ENCODE measurements at places on chromosomes 5 and 9. TPM values are rescaled to one million over a fixed set of nuclear protein-coding genes. Genes with fewer than 3 reads are reported as not detected.

Gene AK6
- 17.0 TPM for total RNA-seq

Gene PCDHGA8
- total RNA-seq = 0.86 TPM

Gene GCNT4
- total RNA-seq = 2.8 TPM

Gene LCN9
- total RNA-seq = not detected

Gene ACER2
- total RNA-seq = 0.76 TPM

Gene PPP3R2
- not detected for total RNA-seq

- no peak overlapping the region for H3K4me3 ChIP-seq
- H3K27ac ChIP-seq = no peak overlapping the region
- H3K4me1 ChIP-seq = peaks cover 13% of the 10 kb centered on the region
- no peak for DNase-seq
- H3K36me3 ChIP-seq = no peaks in the 10 kb centered on the region
Observed at GRCh38 chr9:111294691-111295451, 35.2 kb downstream of the OR2K2 start.

DNA sequence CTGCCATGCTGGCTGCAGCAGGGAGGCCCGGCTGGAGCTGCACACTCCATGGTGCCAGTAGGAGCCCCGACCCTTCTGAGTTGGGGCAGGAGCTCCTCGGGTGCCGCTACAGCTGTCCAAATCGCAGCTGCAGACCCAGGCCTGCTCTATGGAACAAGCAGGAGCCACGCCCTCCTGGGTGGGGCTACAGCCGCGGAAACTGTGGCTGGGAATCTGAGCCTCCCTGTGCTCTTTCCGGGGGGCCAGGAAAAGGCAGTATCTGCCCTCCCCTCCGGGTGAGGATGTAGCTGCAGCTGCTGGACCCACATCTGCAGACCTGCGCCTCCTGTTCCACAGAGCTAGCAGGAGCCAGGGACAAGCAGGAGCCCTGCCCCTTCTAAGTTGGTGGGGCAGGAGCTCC, 278.9 kb upstream of the ACTBL2 start:
- no peak for DNase-seq
- no peaks in the 10 kb centered on the region for H3K36me3 ChIP-seq
- no peaks in the 10 kb centered on the region for H3K4me1 ChIP-seq

GRCh38 chr5:74143721-74144330, 496.7 kb downstream of the ENC1 start:
- H3K4me1 ChIP-seq = peaks cover 5% of the 10 kb centered on the region
- no peak overlapping the region for H3K27ac ChIP-seq
- H3K27me3 ChIP-seq = no peaks in the 10 kb centered on the region

DNA sequence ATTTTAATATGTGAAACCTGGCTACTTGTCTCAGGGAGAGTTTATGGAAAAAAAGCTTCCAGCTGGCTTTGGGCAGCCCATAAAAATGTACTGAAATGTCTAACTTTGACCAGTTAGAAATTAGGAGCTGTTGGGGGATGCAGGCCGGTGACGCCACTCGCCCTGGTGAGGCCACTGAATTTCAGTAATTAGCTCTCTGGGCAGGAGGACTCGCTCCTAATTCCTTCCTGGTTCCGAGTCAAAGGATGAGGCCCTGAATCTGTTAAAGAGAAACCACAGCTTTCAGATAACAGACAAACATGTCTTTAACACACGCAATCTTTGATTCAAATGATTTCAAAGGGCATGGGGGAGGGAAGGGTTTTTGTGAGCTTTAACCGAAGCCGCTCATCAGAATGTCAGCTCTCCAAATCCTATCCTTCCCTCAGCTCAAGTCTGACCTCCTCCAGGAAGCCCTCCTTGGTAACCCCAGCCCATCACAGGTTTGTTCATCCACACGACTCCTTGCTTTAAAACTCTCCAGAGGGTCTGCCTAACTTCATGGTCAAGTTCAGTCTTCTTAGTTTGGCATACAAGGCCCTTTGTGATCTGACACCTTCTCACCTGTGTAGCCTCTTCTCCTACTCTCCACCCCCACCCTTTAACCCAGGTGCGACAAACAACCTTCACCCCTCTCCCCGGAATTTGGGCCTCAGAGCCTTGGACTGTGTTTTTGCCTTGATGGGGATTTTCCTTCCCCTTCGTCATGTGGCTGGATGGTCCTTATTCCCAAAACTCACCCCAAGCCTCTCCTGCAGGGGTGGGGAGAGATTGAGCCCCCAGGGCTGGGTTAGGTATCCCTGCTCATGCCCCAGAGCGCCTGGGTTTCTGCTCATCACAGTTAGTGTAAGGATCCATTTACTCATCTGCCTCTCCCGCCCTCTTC, 13.6 kb upstream of the PHF19 start:
- H3K36me3 ChIP-seq = no peaks in the 10 kb centered on the region
- no peak overlapping the region for H3K27ac ChIP-seq
- peaks cover 8% of the 10 kb centered on the region for H3K4me1 ChIP-seq

DNA sequence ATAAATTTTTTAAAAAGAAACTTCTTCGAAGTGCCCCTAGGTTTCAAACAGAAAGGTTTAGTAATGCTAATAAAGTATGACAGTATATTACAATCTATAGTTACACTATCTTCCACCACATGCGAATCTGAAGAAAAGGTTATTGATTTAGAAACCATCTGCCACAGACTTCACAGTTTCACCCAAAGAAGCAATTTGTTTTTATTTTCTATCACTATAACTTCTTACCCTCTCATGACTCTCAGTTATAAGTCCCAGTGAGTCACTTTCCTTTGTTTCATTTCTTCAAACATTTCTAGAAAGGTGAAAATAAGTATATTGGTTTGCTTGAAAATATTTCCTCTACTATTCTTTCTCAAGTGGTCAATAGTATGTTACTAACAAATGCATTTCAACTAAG, 93.6 kb downstream of the MCTP1 start:
- 0 out of 2 replicates have a peak, but pooled peaks cover 3% of the 10 kb centered on the region for H3K27me3 ChIP-seq
- H3K36me3 ChIP-seq = no peaks in the 10 kb centered on the region
- no peaks in the 10 kb centered on the region for H3K4me1 ChIP-seq
- H3K27ac ChIP-seq = no peak overlapping the region

GRCh38 chr9:35577486-35577885, 27.6 kb upstream of the TESK1 start:
- H3K4me1 ChIP-seq = no peaks in the 10 kb centered on the region
- H3K36me3 ChIP-seq = no peaks in the 10 kb centered on the region
- H3K27me3 ChIP-seq = no peaks in the 10 kb centered on the region
- H3K4me3 ChIP-seq = no peak overlapping the region

DNA sequence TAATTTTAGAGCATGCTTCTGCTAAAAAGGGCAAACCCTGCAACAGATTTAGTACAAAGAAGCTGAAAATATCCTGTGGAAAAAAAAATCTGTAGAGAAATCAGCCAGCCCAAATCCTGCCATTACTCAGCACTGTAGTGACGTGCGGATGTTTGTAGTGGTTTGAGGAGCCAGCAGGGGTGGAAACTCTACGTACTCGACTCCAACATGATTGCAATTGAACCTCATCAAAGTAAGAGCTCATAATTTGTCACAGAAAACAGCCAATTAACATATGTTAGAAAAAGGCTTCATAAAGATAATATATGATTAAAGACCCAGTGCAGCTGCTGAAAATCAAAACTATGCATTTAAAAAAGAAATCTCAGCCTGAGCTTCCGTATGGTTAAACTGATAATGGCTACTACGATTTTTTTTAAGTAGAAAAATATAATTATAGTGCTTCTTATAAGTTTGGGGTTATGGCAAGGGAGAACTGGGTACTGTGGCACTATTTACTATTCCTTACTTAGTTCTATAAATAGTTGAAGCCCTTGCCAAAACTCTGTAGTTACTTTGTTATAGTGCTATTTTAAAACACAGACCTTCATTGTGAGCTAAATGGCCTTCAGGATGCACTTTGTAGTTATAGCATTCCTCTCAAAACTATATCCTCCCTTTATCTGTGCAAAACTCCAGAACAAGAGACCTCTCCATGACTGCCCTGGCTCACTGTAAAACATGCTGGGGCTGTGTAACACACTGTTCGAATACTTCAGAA, 49.4 kb downstream of the MEF2C start:
- H3K36me3 ChIP-seq = no peaks in the 10 kb centered on the region
- DNase-seq = peak; percentile 89
- peak overlapping the region; percentile 63 for H3K4me3 ChIP-seq

- H3K27ac ChIP-seq = no peak overlapping the region
- H3K36me3 ChIP-seq = no peaks in the 10 kb centered on the region
- no peaks in the 10 kb centered on the region for H3K4me1 ChIP-seq
- DNase-seq = no peak
- H3K27me3 ChIP-seq = no peaks in the 10 kb centered on the region
- H3K4me3 ChIP-seq = no peak overlapping the region
Observed at GRCh38 chr9:88923092-88923491, 68.2 kb upstream of the S1PR3 start.

DNA sequence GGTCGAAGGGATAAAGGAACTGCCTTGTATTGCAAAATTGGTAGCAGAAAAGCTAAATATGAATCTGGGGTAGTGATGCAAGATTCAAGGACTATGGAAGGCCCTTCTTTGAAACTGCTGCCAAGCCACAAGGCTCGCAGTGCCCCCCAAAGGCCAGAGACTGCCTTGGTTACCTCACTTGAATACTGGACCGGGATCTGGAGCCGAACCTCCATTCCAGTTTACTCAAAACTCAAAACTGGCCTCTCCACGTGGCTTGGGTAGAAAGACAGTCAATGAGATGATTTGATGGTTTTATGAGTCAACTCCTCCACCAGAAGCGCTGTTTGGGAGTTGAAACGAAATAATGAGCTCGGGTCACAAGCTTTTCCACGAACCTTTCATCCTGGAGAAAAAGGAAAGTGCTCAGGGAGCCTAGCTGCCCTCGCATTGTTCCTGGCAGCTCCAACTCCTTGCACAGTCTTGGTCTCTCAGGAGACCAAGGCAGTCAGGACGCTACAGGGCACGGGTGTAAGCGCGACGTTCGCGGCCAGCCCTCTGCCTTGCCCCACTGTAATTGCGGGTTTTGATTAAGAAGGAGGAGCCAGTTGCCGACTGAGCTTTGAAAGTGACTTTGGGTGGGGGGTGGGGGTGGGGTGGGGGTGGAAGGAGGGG, 2.8 kb downstream of the ST8SIA4 start:
- no peaks in the 10 kb centered on the region for H3K36me3 ChIP-seq
- no peak overlapping the region for H3K27ac ChIP-seq
- peaks cover 42% of the 10 kb centered on the region for H3K27me3 ChIP-seq
- peaks cover 7% of the 10 kb centered on the region for H3K4me1 ChIP-seq
- DNase-seq = peak; percentile 39

DNA sequence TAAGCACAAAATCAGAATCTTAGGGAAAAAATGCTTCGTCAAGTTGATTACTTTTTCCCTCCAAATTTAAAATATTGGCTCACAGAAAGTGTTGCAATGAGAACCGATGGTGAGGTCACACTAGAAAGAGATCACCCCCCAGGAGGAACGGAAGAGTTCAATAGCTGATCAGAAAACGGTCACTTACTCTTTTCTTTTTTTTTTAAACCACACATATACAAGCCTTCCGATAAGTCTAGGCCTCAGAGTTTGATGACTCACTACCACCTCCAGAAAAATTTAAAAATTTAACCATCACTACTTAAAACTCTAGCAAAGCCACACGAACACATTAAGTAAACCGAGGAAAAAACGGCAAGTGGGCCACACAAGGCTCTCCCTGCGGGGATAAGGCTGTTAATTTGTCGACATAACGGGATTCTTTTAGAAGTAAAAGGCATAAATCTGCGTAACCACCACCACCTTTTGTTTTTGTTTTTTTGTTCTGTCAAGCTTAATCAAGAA, 1.2 kb downstream of the SURF4 start:
- H3K36me3 ChIP-seq = peaks cover 12% of the 10 kb centered on the region
- H3K4me3 ChIP-seq = peak overlapping the region; percentile 83
- DNase-seq = peak; percentile 91
- peak overlapping the region; percentile 93 for H3K27ac ChIP-seq
- no peaks in the 10 kb centered on the region for H3K27me3 ChIP-seq

- no peaks in the 10 kb centered on the region for H3K27me3 ChIP-seq
- H3K4me1 ChIP-seq = no peaks in the 10 kb centered on the region
- H3K4me3 ChIP-seq = no peak overlapping the region
Observed at GRCh38 chr5:179367491-179367890, 22.2 kb upstream of the ADAMTS2 start.

GRCh38 chr5:17064241-17064640, 128.2 kb upstream of the MYO10 start:
- no peaks in the 10 kb centered on the region for H3K4me1 ChIP-seq
- no peak for DNase-seq
- no peaks in the 10 kb centered on the region for H3K27me3 ChIP-seq
- H3K36me3 ChIP-seq = no peaks in the 10 kb centered on the region
- H3K27ac ChIP-seq = no peak overlapping the region

- DNase-seq = peak; percentile 20
- no peaks in the 10 kb centered on the region for H3K27me3 ChIP-seq
- H3K27ac ChIP-seq = no peak overlapping the region
- no peak overlapping the region for H3K4me3 ChIP-seq
- no peaks in the 10 kb centered on the region for H3K36me3 ChIP-seq
Observed at GRCh38 chr5:44294516-44294915, 94.7 kb downstream of the FGF10 start.

- no peaks in the 10 kb centered on the region for H3K4me1 ChIP-seq
- H3K27ac ChIP-seq = no peak overlapping the region
- H3K4me3 ChIP-seq = no peak overlapping the region
- no peaks in the 10 kb centered on the region for H3K27me3 ChIP-seq
- no peak for DNase-seq
- H3K36me3 ChIP-seq = peaks cover 33% of the 10 kb centered on the region
Observed at GRCh38 chr5:140524003-140524402, 23.5 kb upstream of the EIF4EBP3 start.

DNA sequence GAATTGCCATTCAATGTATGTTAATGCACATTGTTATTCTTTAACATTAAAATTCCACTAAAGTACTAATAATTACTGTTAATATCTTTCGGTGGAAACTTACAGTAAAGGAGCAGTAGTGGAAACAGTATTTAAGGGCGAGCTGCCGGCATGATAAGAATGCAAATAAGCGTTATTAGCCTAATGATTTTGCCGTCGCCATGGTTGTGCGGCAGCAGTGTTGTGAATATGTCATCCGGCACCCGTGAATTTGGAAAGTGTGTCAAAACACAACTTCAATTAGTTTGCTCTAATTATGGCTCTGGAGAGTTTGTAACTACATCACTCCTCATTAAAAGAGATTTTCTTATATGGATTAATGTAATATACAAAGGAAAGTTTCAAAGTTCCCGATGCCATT, 81.4 kb downstream of the MVB12B start:
- DNase-seq = no peak
- no peak overlapping the region for H3K4me3 ChIP-seq
- no peak overlapping the region for H3K27ac ChIP-seq
- no peaks in the 10 kb centered on the region for H3K27me3 ChIP-seq

DNA sequence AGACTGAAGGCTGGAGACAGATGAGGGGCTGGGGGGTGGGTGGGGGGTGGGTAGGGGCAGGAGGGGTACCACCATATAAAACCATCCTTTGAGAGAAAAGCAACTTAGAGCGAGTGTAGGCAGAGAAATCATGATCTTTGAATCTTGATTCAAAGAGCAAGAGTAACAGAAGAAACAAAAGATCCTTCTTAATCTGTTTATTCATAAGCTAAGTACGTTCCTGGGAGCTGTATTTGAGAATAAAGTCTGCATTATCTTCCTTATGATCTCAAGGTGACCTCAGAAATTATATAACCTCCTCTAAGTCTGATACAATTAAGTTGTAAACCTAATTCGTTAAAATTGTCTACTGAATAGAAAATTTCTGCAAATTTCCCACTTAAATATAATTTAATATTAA, 558.8 kb downstream of the NR2F1-AS1 start:
- H3K4me3 ChIP-seq = no peak overlapping the region
- no peaks in the 10 kb centered on the region for H3K36me3 ChIP-seq
- H3K27ac ChIP-seq = no peak overlapping the region
- no peak for DNase-seq

- H3K4me3 ChIP-seq = no peak overlapping the region
- H3K4me1 ChIP-seq = no peaks in the 10 kb centered on the region
- no peak overlapping the region for H3K27ac ChIP-seq
- peak; percentile 3 for DNase-seq
- H3K36me3 ChIP-seq = no peaks in the 10 kb centered on the region
Observed at GRCh38 chr5:100644185-100644584, 109.0 kb downstream of the FAM174A start.

All from GM23248 (cell line).